ENCODE measurements at places on chromosomes 6 and 20.
A peak's percentile ranks its signal among the peaks of the same experiment; 100 is the strongest.

- no peak for DNase-seq
Measured at GRCh38 chr20:39082622-39083398, 120.7 kb downstream of the DHX35 start.

DNA sequence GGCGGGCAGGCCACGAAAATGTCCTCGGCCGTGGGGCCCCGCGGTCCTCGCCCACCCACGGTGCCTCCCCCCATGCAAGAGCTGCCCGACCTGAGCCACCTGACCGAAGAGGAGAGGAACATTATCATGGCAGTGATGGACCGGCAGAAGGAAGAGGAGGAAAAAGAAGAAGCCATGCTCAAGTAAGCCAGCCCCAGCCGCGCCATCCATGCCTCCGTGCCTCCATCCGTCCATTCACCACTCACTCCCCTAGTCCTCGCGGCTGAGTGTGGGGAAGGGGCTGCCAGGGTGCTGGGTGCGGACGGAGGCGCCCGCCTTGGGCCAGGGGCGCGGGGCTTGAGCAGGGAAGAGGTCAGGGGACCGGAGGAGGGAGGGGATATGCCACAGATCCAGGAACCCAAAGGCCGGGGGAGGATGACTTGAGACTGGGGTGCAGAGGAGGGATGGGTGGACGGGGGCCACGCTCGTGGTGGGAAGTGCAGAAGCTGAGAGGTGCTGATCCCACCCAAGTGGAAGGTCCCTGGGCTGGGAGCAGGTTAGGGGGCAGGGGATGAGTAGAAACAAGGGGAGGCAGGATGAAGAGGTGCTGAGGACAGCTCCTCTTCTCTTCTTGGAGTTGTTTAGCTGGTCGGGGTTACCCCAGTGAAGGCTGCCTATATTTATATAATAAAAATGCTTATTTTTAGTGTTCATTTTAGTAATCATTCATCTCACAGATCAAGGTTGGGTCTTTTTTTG, 825 bp downstream of the RIMS1 start:
- DNase-seq = no peak

GRCh38 chr6:168280899-168281245, 38.7 kb downstream of the DACT2 start:
- DNase-seq = no peak

GRCh38 chr6:43496370-43497128, 13.6 kb downstream of the LRRC73 start:
- no peak for DNase-seq

- DNase-seq = no peak
Measured at GRCh38 chr20:10696650-10697049, 22.9 kb upstream of the JAG1 start.

DNA sequence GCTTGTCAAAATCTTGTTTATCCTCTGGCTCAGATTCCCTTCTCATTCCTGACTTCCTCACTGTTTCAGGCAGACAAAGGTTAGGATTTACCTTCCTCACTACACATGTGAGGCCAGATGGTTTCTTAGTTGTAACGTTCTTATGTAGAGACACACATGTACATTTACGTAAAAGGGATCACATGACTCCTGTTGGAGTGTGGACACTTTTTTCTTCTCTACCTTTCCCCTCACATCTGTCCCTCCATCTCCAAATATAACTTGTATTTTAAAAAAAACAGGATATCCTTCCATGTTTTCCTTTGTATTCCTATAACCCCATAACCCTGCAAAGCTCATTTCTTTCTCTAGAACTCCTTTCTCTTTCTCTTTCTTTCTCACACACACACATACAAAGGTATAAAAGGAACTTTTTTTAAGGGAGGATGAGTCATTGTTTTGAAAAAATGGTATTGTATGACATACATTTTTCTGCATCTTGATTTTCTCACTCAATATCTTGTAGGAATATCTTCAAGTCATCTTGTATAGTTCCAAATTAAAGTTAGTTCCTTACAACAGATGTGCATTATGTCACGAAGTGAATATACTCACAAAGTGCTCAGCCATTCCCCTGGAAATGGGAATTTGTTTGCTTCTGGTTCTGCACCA, 78.2 kb upstream of the SULF2 start:
- no peak for DNase-seq

DNA sequence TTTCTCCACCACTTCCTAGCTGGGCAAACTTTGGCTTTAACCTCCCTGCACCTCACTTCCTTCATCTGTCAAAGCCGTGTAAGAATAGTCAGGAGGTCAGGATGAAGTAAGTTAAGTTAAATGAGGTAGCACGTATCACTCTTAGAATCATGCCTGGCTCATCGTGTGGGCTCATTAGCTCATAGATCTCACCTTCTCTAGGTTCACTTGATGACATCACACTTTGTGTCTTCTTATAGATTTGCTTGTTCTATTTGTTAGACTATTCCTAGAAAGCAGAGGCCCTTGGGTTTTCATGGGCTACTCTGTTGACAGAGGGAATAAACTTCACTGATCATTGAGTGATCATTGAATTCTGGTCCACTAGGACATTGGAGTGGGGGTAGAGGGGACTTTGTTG, 12.2 kb upstream of the NCOA5 start:
- DNase-seq = no peak

- DNase-seq = no peak
Measured at GRCh38 chr6:28737750-28738395, 185.9 kb downstream of the TRIM27 start.

DNA sequence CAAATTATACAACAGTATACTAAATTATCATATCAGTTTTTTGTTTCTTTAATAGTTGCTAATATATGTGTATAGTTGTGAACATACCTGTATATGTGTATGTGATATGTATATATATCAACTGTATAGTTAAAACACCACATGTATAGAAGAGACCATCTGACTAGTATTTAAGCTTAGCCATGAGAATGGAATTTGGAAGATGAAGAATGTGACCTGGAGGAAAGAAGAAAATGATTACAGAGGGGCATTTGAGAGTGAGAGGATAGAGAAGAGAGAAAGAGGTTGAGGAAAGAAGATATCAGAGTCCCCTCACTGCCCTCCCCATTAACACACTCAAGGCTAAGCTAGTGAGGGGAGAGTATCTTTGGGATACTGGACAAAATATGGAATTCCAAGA, 335.9 kb downstream of the BCKDHB start:
- no peak for DNase-seq

DNA sequence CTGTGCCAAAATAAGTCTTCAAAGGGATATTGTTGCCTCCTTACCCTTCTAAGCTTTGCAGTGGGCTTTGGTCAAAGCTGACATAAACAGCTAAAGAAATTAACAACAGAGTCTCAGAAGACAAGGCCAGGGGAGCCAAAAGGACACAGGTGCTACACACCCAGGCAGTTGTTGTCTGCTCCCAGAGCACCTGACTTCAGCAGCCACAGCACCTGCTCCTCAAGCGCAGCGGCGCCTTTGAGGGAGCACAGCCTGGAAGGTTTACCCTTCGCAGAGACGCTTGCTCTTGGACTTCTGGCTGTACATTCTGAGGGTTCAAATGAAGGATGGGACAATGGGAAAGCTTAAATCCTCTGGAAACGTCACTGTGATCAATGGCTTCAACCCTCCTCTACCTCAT, 16.6 kb downstream of the B4GALT5 start:
- DNase-seq = no peak

DNA sequence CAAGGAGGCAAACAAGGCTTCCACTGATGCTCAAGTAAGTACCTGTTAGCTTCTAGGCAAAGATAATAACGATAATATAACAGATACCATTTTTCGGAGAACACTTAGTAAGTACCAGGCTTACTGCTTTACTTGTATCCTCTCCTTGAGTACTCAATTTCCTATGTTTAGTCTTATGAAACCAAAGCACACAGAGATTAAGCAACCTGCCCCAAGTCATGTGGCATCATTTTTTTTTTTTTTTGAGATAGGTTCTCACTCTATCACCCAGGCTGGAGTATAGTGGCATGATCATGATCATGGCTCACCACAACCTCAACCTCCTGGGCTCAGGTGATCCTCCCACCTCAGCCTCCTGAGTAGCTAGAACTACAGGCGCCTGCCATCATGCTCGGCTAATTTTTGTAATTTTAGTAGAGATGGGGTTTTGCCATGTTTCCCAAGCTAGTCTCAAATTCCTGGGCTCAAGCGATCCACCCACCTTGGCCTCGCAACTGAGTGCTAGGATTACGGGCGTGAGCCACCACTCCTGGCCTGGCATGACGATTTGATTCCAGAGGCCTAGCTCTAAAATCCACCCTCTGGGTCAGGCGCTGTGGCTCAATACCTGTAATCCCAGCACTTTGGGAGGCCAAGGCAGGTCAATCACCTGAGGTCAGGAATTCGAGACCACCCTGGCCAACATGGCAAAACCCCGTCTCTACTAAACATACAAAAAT, 14.0 kb downstream of the SPAG4 start:
- no peak for DNase-seq

DNA sequence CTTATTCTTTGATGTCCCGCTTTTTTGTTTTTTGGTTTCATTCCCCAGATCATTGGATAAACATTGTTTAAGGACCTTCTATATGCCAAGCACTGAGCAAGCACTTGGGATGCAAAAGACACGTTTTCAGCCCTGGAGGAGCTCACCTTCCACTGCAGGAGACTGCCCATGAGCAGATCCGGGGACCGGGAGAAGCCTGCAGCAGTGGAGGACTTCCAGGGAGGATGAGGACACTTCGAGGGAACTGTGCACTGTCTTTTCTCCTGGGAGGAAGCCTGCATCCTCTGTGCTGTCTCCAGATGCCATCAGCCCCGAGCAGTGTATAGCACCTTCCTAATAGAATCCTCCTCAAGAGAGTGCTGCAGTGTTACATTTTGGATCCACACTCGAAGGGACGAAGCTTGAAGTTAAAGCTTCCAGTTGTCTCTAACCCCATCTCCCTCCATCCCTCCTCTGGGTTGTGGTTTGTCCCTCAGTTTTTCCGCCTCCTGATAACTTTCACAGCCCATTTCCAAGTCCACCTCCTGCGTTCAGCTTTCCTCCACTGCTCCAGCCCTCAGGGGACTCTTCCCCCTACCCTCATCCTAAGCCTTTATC, 5.8 kb upstream of the KCNG1 start:
- no peak for DNase-seq

- DNase-seq = no peak
Measured at GRCh38 chr20:42130810-42131596, 512.8 kb upstream of the CHD6 start.

- DNase-seq = peak; percentile 91
Measured at GRCh38 chr6:10747251-10747972, at the start of gene TMEM14B. TMEM14B (plus strand) TSS chr6:10747805; CDS start chr6:10749246, 1,441 bp downstream.

- no peak for DNase-seq
Measured at GRCh38 chr20:62900692-62901584, 25.4 kb downstream of the DIDO1 start.

DNA sequence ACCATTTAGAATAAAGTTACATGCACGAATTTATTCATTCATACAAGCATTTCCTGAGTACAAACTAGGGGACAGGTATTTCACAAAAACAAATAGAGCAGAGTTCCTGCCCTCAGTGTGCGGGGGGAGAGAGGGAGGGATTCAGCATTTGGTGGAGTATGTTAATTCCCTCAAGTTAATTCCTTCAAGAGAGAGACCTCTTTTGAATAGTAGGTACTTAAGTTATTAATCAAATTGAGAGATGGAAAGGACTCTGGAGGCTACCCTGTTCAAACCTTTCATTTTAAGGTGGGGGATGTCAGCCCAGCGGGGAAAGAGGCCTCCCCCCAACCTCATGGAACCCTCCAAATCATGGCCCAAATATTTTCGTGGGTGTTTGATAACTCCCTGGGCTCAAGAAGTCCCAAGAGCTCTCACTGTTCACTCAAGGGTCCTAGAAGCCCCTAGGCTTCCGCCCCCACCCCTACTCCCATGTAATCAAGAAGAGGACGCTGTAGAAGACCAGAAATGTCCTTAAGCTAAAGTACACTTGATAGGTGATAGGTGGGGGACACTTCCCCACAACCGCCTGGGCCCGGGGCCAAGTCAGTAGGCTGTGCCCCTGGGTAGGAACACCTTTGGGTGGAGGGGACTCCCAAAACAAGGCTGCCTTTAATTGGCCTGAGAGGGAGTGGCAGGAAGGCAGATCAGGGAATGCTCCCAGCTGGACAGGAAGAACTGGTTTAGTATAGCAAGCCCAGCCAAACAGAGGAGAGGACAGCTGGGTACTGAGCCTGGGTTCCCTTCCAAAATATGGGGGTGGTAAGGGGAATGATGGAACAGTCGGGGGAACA, 2.9 kb downstream of the SDC4 start:
- DNase-seq = no peak

DNA sequence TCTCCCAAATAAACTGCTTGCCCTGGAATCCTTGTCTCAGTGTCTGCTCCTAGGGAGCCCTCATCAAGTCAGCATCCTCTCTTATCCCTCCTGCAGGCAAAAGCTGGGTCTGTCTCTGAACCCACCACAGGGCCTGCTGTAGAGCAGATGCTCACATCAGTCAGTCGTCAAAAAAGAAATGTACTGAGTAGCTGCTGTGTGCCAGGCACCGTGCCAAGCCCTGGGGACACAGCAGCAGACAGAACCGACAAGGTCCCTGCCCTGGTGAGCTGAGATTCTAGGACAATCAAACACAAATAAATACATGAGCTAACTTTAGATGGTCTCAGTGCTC, 68.5 kb downstream of the EYA2 start:
- DNase-seq = no peak

Data from stromal cell of bone marrow (primary cell).